ENCODE measurements at places on chromosomes 5 and 9.

DNA sequence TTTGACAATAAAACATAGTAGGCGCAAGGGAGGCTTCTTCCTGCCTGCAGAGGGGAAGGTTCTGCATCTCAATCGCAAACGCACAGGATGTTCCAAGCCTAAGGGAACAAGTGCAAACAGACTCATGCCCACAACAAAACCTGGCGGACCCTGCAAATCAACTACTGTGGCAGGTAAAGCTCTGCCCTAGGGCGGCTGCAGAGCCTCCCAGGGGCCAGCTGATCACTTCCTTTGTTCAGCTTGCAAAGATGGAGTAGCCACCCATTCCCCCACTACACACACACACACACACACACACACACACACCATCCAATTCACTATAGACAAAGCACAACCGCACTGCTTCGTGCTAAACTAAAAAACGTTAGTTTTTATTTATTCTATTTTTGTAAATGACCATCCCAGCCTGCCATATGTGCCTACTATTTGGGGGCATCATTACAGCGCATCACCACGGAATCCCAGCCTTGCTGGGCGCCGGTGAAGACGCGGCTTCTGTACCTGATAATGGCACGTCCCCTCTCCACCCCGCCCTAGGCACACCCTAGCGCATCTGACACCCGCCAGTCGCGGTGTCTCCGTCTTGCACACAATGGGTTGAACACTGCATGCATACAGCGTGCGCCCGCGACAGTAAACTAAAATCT, 57.6 kb downstream of the DPYSL3 start:
- DNase-seq, result no peak

DNA sequence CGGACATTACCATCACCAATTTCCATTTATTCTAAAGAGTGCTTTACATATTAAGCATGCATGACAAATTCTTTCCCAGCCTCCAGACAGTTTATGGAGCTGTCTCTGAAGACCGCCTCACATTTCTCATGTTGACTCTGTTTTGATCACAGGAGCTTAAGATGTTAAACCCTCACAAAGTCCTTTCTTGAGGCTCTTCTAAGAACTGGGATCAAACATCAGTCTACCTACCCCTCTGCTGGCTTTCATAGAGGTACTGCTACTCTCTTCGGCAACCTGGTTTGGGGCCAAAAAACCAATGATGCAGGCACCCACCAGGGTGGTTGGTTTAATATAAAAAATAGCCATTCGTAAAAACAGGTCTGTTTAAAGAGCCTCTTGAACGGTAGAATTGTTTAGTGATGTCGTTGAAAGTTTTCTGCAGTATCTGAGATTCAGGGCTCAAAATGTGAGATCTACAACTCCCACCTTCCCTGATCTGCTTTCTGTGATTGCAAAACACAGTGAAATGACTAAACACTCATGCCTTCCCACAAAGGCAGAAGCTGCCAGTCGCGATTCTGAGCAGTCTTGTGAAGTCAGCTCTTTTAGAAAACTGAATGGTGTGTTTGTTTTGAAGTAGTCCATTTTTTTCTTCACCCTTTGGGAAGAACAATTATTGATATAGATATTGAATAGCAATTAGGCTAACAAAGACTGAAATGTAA, 3.5 kb downstream of the RXFP3 start:
- no peak for DNase-seq

DNA sequence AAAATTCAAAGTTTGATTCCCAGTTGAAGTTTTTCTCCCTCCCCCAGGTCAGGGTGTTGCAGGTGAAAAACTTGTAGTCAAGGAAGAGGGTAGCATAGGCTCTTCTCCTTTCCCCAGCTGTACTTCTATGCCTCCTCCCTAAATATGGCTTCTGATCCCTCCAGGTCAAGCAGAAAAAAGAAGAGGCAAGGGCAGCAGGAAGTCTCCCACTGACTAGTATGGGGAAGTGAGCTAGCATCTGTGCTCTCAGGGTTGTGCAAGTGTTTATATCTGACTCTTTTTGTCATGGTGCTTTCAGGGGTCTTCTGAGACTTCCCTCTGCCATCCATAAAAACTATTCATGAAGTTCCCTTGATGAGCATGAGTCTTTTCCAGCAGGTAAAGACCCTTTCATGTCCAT, 76.0 kb downstream of the ATPSCKMT start:
- DNase-seq, result no peak

- peak; percentile 14 for DNase-seq
Observed at GRCh38 chr9:121786998-121787422, 135.6 kb downstream of the DAB2IP start.

DNA sequence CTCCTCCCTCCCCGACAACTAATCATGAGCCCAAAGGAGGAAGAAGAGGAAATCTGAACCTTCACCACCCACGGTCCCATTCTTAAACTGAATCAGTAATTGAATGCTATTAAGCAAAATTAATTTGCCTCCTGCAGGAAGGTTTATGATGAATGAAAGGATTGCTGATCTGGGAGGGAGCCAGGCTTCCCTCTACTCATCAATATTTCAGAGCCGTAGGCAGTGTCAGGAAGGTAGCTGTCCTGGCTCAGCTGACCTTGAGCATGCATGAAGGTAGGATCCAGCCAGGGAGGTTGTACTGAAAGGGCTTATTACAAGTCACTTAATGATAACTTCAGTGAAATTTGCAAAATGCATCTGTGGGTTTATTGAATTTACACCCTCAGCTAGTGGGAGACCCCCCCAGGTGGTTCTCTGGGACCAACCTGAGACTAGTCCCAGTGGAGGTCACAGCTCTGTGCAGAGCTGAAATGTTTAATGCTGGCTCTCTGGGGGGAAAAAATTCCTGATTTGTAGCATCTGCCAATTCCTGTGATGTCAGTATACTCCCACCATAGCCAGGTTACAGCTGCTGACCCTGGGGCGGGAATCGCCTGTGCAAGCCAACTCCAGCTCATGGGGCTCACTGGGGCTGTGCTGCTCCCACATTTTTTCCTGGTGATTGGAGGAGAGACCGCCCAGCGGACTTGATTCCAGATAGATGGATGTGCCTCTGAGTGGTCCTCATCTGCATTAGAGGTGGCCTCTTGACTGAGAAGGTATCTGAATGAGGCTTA, 47.9 kb upstream of the NCS1 start:
- DNase-seq, result no peak

GRCh38 chr9:1775230-1775629, 239.9 kb upstream of the SMARCA2 start:
- no peak for DNase-seq

DNA sequence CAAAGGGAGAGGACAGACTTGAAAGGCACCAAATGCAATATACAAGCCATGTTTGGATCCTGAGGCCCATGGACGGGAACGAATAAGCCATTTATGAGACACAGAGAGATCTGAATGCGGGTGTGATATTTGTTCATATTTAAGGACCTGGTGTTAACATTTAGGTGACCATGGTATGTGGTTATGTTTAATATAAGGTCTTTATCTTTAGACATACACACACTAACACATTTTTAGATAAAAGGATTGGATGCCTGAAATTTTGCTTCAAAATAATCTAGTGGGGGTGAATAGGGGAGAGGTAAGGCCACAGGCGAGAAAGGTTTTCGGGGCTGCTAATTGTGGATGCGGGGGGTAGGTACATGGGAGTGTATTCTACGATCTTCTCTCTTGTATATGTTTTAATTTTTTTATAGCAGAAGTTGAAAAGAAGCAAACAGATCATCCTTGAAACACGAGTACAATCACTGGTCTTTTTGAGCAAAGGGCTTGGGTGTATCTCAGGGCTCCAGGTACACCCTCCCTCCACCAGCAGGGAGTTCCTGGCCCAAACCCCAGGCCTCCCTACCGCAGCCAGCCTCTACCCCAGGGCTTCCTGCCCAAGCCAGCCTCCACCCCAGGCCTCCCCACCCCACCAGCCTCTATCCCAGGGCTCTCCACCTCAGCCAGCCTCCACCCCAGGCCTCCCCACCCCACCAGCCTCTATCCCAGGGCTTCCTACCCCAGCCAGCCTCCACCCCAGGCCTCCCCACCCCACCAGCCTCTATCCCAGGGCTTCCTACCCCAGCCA, 12.2 kb downstream of the AKNA start:
- DNase-seq, result no peak

- peak; percentile 64 for DNase-seq
Observed at GRCh38 chr5:150674341-150674821, 13.3 kb downstream of the MYOZ3 start.

GRCh38 chr9:126523611-126524111, 90.1 kb upstream of the LMX1B start:
- no peak for DNase-seq

DNA sequence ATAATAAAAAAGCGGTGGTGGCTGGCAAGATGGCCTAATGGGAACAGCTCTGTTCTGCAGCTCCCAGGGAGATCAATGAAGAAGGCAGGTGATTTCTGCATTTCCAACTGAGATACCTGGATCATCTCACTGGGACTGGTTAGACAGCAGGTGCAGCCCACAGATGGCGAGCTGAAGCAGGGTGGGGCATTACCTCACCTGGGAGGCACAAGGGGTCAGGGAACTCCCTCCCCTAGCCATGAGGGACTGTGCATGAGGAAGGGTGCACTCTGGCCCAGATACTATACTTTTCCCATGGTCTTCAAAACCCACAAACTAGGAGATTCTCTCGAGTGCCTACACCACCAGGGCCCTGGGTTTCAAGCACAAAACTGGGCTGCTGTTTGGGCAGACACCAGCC, 45.6 kb upstream of the PTGER4 start:
- DNase-seq, result no peak

- DNase-seq, result peak; percentile 14
Observed at GRCh38 chr9:89358985-89359384, 40.7 kb downstream of the SECISBP2 start.

DNA sequence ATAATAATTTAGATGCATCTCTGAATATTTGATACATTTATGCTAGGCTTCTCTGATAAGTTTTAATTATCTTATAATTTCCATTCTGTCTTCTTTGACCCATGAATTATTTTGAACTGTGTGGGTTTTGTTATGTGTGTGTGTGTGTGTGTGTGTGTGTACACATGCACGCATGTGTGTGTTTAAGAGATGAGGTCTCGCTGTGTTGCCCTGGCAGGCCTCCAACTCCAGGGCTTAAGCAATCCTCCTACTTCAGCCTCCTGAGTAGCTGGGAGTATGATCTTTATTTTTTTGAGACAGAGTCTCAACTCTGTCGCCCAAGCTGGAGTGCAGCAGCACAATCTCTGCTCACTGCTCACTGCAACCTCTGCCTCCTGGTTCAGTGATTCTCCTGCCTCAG, 75.4 kb downstream of the NDUFAF2 start:
- DNase-seq, result no peak

GRCh38 chr5:143569722-143570567, 166.5 kb upstream of the NR3C1 start:
- DNase-seq, result no peak

DNA sequence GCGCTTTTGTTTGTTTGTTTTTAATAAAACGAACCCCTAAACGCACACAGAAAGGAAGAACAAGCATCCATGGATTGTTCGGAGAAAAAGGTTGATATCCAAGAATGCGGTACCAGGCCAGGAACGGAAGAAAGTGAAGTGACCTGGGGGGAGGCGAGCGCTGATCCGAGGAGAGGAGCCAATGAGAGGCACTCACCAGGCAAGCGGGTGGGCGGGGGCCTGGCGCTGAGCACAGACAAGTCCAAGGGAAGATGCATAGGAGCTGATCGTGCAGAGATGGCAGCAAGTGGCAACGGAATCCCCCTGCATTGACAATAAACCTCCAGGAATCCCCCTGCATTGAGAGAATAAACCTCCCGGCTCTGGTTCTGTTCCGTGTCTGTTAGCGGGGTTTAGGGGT, 8.4 kb downstream of the OBP2B start:
- no peak for DNase-seq

Measured in left cardiac atrium (tissue), 4 donors.